ENCODE measurements at places on chromosomes 2 and 18.

DNA sequence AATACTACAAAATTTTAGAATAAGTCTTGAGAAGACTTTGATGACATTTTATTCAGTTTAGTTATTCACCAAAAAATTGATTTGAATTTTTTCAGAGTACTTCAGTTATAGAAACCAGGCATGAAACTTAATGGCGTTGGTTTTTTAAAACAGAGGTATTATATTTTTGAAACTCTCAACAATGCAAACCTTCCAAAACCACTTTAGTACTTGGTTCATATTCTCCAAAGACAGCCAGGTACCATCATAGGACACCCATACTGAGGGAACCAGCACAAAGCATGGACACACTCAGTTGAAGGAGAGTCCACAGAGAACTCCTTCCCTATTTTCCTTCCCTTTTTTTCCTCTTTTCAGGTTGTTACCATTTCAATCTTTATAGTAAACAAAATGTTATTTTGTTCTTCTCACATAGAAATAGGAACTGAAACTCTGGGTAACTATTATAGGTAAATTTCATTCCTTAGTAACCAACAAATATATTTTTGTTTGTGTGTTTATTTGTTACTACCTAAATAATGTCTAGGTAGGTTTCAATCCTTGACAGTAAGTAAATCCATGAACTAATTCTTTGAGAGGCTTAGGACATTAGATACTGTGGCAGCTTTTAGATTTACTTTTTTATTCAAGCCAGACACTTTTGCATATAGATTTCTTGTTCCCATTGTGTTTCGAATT lies 95.8 kb downstream of the TMEFF2 start:
- DNase-seq, result no peak

DNA sequence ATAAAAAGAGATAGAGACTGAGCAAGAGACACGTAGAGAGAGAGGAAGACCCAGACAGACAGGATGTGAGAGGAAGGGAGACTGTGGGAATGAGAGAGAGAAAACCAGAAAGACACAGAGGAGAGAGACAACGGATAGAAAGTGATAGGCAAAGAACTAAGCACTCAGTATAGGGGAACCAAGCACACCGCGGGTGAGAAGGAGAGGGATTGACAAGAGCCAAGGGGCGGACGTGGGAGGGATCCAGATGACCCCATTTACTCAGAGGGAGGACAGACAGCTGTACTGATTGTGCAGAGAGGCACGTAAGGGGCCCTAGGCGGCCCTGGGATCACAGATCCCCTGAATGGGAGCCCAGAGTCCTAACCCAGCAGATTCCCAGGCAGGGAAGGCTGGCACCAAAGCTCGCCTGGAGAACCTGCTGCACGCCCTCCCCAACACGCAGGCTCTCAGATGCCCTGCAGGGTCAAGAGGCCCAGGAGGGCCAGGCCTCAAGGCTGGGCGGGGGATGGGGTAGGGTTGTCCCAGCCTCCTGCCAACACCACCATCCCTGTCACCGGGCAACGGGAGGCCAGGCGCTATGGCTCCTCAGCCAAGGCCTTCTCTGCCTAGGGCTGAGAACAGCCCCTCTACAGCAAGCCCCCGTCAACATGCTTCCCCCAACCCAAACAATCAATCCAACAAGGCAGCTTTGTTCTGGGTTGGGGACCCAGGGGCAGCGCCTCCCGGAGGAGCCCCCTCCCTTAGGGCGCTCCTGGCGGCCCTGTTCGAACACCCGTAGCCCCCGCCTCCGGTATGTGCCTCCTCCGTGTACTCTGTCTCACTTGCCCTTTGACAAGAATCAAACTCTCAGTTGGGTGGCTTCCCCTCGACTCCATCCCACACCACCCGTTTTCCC lies 579 bp downstream of the LOXL3 start:
- DNase-seq, result no peak

DNA sequence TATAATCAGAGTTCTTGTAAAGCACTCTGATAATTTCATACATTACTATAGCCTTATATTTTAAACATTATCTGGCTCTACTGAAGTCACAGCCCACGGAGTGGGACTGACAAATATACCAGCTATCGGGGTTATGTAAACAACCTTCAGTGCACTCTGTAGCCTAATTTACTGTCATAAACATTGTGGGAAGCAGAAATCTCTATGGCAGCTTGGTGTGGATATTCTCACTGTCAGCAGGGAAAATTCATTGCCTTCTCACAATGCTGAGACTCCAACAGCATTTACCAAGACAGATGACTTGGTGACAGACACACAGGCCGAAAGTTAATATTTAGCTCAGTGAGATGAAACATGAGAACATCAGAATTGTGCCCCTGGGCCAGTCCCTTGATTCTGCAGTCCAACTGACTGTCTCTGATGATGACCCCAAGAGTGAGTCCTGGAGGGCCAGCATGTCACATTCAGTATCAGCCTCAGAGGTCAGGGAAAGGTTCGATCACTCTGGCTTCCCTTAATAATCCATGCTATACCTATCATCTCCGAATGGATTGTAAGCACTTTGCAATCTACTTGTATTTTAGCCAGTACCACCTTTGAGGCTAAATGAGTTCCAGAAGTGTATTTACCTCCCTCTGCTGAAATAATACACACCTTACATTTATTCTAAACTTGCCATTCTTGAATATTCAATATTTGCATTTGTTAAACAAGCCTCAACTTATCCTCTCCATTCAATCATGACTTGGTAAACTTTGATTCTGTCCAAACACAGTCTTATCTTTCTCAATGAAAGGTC lies 146.2 kb upstream of the OSR1 start:
- no peak for DNase-seq

DNA sequence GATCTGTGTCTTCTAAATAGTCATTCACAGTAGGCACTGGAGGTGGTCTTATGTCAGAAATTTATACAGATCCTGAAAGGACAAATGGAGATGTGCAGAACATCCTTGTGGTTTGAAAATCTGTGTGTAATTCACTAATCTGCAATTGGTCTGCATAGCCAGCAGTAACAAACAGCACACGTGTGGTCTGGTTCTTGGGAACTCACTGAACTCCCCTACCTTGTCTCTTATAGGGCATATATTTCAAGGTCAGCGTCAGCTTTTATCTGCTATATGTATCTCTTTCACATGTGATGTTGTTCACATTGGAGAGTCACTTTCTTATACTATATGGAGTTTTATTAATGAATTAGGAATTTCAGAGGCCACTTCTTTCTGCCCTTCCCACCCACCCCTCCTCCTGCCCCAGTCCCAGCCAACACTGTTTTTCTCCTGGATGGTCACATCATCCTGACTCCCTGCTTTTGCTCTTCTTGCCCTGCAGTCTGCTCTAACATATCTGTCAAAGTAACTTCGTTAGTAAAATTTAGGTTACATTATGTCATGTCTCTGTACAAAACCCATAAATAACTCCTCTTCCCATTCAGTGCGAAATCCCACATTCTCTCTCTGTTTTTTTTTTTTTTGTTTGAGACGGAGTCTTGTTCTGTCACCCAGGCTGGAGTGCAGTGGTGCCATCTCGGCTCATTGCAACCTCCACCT lies 35.4 kb upstream of the CABYR start:
- no peak for DNase-seq

GRCh38 chr2:239942090-239942489 lies 83.1 kb downstream of the NDUFA10 start:
- DNase-seq, result no peak

- peak; percentile 62 for DNase-seq
These were observed 383.9 kb downstream of the ARHGAP15 start for GRCh38 chr2:143513081-143513480.

- no peak for DNase-seq
These were observed 168.7 kb upstream of the GULP1 start for GRCh38 chr2:188122985-188123384.

- DNase-seq, result no peak
These were observed 252.1 kb downstream of the SLC8A1 start for GRCh38 chr2:40199771-40200170.

- no peak for DNase-seq
These were observed 388.7 kb upstream of the NRP2 start for GRCh38 chr2:205293559-205293958.

- DNase-seq, result no peak
These were observed 139.4 kb upstream of the GLI2 start for GRCh38 chr2:120596191-120596811.

GRCh38 chr18:32730068-32730467 lies 42.8 kb downstream of the KLHL14 start:
- DNase-seq, result no peak

- DNase-seq, result peak; percentile 57
These were observed 96.0 kb downstream of the HNMT start for GRCh38 chr2:138060301-138060635.

GRCh38 chr2:64137567-64137966 lies 6.7 kb downstream of the PELI1 start:
- peak; percentile 57 for DNase-seq

GRCh38 chr2:188965563-188965962 lies 8.6 kb upstream of the COL3A1 start:
- no peak for DNase-seq

GRCh38 chr2:68646303-68646702 lies 2.9 kb downstream of the PROKR1 start:
- DNase-seq, result no peak

GRCh38 chr2:229997565-229997964 lies 71.2 kb downstream of the SLC16A14 start:
- DNase-seq, result no peak

DNA sequence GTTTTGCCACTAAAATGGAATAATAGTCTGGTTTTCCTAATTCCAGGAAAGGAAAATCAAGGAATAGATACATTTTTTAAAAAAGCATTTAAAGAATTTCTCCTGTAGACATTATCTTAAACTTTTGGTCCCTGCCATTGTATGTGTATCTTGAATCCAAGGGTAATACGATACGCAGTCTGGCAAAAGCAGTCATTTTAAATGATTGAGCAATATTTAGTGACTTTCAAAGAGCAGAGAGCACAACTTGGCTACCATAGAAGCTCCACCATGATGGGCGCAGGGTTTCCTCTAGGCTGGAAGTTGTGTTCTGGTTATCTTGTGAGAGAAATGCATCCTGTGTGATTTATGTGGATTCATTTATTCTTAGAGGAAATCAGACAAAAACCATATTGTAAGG lies 92.9 kb downstream of the NEDD4L start:
- no peak for DNase-seq

- peak; percentile 37 for DNase-seq
These were observed 1.2 kb downstream of the THAP4 start for GRCh38 chr2:241635756-241636155.

GRCh38 chr2:552906-553305 lies 124.3 kb downstream of the TMEM18 start:
- DNase-seq, result no peak

GRCh38 chr2:66702301-66702700 lies 267.4 kb downstream of the MEIS1 start:
- no peak for DNase-seq

- no peak for DNase-seq
These were observed 18.0 kb downstream of the RMC1 start for GRCh38 chr18:23521271-23521670.

- no peak for DNase-seq
These were observed 39.8 kb downstream of the EFEMP1 start for GRCh38 chr2:55883829-55884228.

Data from ELR (cell line).